Neural crest cell (in vitro differentiated cells): ENCODE measurements at places on chromosomes 2 and 18. TPM values are rescaled to one million over a fixed set of nuclear protein-coding genes. Genes with fewer than 3 reads are reported as not detected.

- DNase-seq = no peak
- H3K4me1 ChIP-seq = peaks cover 15% of the 10 kb centered on the region
- no peaks in the 10 kb centered on the region for H3K27me3 ChIP-seq
These were observed 487.6 kb upstream of the KLHL29 start for GRCh38 chr2:22897428-22897827.

- H3K36me3 ChIP-seq = peaks cover 3% of the 10 kb centered on the region
- H3K4me3 ChIP-seq = no peak overlapping the region
- H3K27ac ChIP-seq = no peak overlapping the region
- no peak for DNase-seq
These were observed 59.8 kb upstream of the XDH start for GRCh38 chr2:31474296-31474695.

- no peak overlapping the region for H3K27ac ChIP-seq
- no peak for DNase-seq
- H3K4me3 ChIP-seq = no peak overlapping the region
These were observed 22.1 kb upstream of the CCDC150 start for GRCh38 chr2:196617430-196617829.

MPPE1 gene
- 22.8 and 28.9 TPM in 2 replicates for total RNA-seq

DNA sequence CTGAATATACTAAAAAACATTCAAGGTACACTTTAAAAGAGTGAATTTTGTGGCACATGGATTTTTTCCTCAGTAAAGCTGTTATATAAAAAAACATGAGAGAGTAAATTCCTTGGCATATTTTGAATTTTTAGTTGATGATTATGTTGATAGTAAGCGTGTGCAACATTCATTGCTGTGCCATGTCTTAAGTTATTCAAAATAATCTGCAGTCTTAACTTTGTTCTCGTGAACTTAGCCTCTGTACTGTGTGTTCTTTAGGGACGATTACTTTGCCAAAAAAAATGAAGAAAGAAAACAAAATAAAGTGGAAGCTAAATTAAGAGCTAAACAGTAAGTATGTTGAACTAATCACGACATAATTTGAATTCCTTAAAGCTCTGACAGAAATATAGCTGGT lies 9.6 kb downstream of the SSB start:
- H3K4me1 ChIP-seq = peaks cover 7% of the 10 kb centered on the region
- no peak for DNase-seq
- H3K27me3 ChIP-seq = no peaks in the 10 kb centered on the region

DNA sequence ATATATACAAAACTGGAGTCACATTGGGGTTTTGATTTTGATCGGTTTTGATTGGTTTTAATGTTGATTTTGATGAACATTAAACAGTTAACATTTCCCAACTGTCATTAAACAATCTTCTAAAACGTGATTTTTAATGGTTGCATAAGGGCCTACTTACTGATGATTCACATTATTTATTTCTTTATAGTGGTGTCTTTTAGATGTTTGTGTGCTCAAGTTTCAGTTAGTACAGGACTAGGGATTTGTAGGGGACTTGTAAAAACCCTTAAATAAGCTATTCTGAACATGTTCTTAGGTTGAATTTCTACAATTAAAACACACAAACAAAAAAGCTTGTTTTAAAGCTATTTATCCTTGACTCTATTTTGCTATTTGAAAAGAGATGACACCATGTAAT lies 61.6 kb downstream of the TTC21B start:
- H3K27me3 ChIP-seq = no peaks in the 10 kb centered on the region
- DNase-seq = no peak
- peaks cover 24% of the 10 kb centered on the region for H3K36me3 ChIP-seq
- H3K27ac ChIP-seq = no peak overlapping the region
- H3K4me3 ChIP-seq = no peak overlapping the region
- peaks cover 62% of the 10 kb centered on the region for H3K4me1 ChIP-seq
